SJCRH30 (cell line): ENCODE measurements at places on chromosomes 5 and 9. TPM values are rescaled to one million over a fixed set of nuclear protein-coding genes. Genes with fewer than 3 reads are reported as not detected.

DNA sequence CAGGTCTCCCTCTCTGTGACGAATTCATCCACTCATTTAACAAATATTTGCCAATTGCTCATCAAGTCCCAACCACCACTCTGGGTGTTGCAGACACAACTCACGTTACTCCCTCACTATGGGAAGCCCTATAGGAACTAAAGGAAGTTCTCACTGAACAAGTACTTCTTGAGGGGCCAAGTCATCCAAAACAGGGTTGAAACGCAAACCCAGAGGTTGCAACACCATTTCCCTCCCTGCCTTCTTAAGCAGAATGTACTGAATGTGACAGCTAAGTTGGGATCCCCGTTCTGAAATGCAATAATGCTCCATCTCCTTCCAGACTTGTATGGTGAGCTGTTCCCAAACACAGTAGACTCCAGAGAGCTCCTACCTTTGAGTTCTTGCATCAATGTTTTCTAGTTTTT is 34.3 kb downstream of the EPB41L4B start:
- no peaks in the 10 kb centered on the region for H3K27me3 ChIP-seq
- H3K27ac ChIP-seq = no peak overlapping the region
- no peak overlapping the region for H3K4me3 ChIP-seq
- H3K4me1 ChIP-seq = no peaks in the 10 kb centered on the region

DNA sequence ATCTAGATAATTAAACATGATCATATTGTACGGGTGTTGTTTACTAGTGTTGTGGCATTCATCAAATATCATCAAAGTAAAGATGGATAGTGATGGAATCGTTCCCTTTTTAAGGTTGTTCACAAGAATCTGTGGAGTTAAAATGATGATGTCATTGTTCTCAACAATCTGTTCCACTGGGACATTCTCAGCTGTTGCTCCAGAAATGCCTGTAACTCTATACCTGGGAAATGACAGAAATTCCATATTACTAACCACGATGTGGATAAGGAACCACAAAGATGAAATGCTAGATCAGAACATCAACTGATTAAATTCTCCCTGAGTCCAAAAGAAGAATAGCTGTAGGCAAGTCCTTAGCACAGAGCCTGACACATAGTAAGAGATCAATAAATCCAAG is 38.0 kb downstream of the RIGI start:
- H3K36me3 ChIP-seq = peaks cover 6% of the 10 kb centered on the region
- no peak overlapping the region for H3K4me3 ChIP-seq
- H3K27me3 ChIP-seq = no peaks in the 10 kb centered on the region

GRCh38 chr5:69416699-69417098 is 1.8 kb downstream of the MARVELD2 start:
- H3K27me3 ChIP-seq = no peaks in the 10 kb centered on the region
- no peaks in the 10 kb centered on the region for H3K4me1 ChIP-seq
- peaks cover 21% of the 10 kb centered on the region for H3K36me3 ChIP-seq
- H3K27ac ChIP-seq = no peak overlapping the region

DNA sequence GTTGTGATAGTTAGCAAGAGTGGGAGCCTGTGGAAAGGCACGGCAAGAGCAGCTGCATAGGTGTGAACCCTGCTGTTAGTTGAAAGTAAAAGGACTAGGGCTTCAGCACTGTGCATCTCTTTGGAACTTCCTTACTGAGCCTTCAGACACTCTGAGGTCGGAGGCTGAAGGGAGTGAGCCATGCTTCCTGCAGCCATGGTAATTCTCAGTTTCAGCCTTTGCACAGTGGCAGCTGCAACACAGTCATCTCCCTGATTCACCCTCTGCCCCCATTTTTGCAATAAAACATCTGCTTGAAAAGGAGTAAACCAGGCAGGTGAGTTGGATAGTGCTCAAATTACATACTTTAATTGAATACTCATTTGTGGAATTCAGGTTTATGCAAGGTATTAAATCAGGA is 6.5 kb upstream of the TLE4 start:
- DNase-seq = peak; percentile 46
- H3K36me3 ChIP-seq = no peaks in the 10 kb centered on the region

DNA sequence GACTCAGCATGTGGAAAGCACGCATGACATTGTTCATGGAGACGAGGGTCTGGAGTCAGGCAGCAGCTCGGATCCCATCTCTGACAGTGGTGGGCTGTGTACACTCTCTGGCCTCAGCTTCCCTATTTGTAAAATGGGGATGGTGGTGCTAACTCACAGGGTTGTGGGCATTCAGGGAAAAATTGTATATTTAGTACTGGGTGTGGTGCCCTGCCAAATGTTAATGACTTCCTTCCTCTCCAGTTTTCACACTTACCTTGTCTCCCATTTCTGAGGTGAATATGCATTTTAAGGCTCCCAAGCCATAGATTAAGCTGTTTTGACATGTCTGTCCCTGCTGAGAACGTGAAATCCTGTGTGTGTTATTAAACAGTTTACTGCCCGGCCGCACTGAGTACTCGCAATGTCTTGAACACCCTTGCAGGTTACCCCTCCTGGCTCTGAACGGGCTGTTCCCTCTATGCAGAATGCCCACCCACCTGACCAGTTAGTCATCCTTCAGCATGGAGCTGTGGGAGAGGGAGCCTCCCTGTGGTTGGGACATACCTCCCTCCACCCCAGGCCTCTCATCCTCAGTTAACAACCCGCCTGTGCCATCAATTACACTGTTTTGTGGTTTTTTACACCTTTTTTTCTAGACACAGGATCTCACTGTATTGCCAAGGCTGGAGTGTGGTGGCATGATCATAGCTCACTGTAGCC is 25.8 kb downstream of the TJP2 start:
- no peaks in the 10 kb centered on the region for H3K36me3 ChIP-seq
- H3K4me3 ChIP-seq = no peak overlapping the region
- no peak for DNase-seq

- H3K36me3 ChIP-seq = no peaks in the 10 kb centered on the region
- no peak overlapping the region for H3K27ac ChIP-seq
- no peaks in the 10 kb centered on the region for H3K27me3 ChIP-seq
- H3K4me1 ChIP-seq = no peaks in the 10 kb centered on the region
Observed at GRCh38 chr9:30534455-30534854, 1850.0 kb upstream of the ACO1 start.

GRCh38 chr5:157469073-157469472 is 9.1 kb downstream of the NIPAL4 start:
- H3K27ac ChIP-seq = no peak overlapping the region
- no peaks in the 10 kb centered on the region for H3K36me3 ChIP-seq
- DNase-seq = no peak
- no peaks in the 10 kb centered on the region for H3K27me3 ChIP-seq
- H3K4me1 ChIP-seq = no peaks in the 10 kb centered on the region
- H3K4me3 ChIP-seq = no peak overlapping the region

DNA sequence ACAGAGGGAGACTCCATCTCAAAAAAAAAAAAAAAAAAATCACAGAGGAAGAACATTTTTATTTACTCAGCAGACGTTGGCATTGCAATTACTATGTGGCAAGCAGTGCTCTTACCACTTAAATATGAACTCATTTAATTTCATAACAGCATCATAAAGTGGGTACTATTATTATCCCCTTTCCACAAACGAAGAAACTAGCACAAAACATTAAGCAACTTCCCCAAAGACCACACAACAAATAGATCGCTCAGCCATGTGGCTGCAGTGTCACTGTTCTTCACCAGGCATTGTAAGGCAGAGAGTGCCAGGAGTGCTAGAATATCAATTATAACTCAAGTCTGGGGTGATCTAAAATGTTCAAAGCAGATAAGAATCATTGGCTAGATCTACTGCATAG is 69.8 kb upstream of the PLPP6 start:
- no peak overlapping the region for H3K4me3 ChIP-seq
- no peaks in the 10 kb centered on the region for H3K27me3 ChIP-seq
- no peak for DNase-seq
- no peaks in the 10 kb centered on the region for H3K4me1 ChIP-seq
- H3K27ac ChIP-seq = no peak overlapping the region

DNA sequence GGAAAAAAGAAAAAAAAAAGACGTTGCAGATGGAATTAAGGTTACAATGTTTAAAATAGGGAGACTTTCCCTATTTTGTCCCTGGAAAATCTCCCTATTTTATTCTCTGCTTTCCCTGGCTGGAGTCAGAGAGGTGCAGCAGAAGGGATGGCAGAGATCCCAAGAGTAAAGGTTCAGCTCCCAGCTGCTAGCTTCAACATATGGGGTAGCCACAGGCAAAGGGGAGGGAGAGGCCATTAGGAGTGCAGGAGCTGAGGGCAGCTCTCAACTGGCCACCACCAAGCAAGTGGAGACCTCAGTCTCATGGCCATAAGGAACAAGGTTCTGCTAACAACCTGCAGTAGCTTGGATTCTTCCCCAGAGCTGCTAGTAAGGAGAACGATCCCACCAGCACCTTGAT is 367.0 kb upstream of the DAP start:
- no peaks in the 10 kb centered on the region for H3K27me3 ChIP-seq
- H3K4me1 ChIP-seq = no peaks in the 10 kb centered on the region
- no peak for DNase-seq
- no peak overlapping the region for H3K4me3 ChIP-seq

- peaks cover 13% of the 10 kb centered on the region for H3K4me1 ChIP-seq
- no peaks in the 10 kb centered on the region for H3K27me3 ChIP-seq
- H3K36me3 ChIP-seq = no peaks in the 10 kb centered on the region
- H3K4me3 ChIP-seq = no peak overlapping the region
- no peak overlapping the region for H3K27ac ChIP-seq
Observed at GRCh38 chr9:79555474-79556089, 16.2 kb upstream of the TLE4 start.

DNA sequence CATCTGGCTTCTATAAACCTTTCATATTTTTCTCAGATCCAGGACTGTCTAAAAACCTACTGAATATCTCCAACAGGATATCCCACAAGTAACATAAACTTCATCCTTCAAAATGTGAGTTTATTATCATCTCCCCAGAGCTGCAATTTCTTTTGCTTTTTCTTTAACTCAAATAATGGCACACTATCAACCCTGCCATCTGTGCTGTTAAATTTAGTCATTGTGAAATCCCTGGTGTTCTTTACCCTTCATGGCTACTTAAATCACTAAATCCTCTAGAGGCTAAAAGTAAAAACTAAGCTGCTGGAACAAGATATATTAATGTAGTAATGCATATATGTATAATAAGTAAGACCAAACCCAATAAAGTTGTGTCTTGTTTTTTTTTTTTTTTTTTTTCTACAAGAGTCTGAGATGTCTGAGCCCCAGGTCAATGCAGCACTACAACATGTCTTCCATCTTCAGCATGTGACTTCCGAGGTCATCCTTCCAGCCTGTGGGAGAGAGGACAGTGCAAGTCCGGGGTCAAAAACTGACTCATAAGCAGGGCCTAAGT is 362.9 kb downstream of the ADGRV1 start:
- H3K36me3 ChIP-seq = no peaks in the 10 kb centered on the region; the same call in 1 of the 2 replicates
- H3K4me3 ChIP-seq = no peak overlapping the region
- H3K4me1 ChIP-seq = no peaks in the 10 kb centered on the region
- DNase-seq = no peak
- H3K27ac ChIP-seq = no peak overlapping the region
- no peaks in the 10 kb centered on the region for H3K27me3 ChIP-seq

GRCh38 chr5:4027088-4027734 is 431.6 kb downstream of the IRX1 start:
- no peaks in the 10 kb centered on the region for H3K27me3 ChIP-seq
- H3K27ac ChIP-seq = no peak overlapping the region
- no peaks in the 10 kb centered on the region for H3K4me1 ChIP-seq
- no peak overlapping the region for H3K4me3 ChIP-seq
- no peak for DNase-seq

GRCh38 chr5:150625831-150626746 is 14.4 kb upstream of the SYNPO start:
- H3K27me3 ChIP-seq = no peaks in the 10 kb centered on the region
- H3K4me1 ChIP-seq = peaks cover 31% of the 10 kb centered on the region
- H3K36me3 ChIP-seq = no peaks in the 10 kb centered on the region
- no peak overlapping the region for H3K27ac ChIP-seq
- H3K4me3 ChIP-seq = no peak overlapping the region
- DNase-seq = no peak

GRCh38 chr5:10424124-10424731 is 17.5 kb upstream of the ROPN1L start:
- H3K36me3 ChIP-seq = peaks cover 8% of the 10 kb centered on the region; the same call in 1 of the 2 replicates
- no peak overlapping the region for H3K27ac ChIP-seq
- DNase-seq = no peak

DNA sequence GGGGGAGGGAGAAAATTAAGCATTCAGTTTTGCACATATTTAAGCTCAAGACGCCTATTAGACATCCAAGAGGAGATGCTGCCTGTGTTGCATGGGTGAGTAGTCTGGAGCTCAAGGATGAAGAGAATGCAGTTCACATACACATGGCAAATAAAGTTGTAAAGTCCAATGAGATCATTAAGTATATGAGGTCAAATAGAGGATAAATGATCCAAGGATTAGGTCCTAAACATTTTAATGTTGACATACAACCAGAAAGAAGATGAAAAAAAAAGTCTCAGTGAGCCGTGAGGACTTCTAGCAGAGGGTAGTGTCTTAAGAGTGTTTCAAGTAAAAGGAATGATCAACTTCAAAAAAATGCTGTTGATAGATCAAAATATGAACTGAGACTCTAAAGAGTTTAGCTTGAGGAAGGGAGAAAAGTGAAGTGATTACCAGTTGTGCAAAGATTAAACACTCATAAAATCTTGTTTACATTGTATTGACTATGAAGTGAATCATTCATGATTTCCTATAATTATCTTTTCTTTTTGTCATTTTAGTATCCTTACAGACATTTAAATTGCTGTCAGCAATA is 251.8 kb downstream of the ZNF608 start:
- H3K27me3 ChIP-seq = no peaks in the 10 kb centered on the region
- no peak for DNase-seq
- no peaks in the 10 kb centered on the region for H3K4me1 ChIP-seq
- no peaks in the 10 kb centered on the region for H3K36me3 ChIP-seq
- H3K27ac ChIP-seq = no peak overlapping the region
- H3K4me3 ChIP-seq = no peak overlapping the region

- H3K36me3 ChIP-seq = no peaks in the 10 kb centered on the region
- peak overlapping the region; percentile 57 for H3K27ac ChIP-seq
- H3K4me1 ChIP-seq = peaks cover 19% of the 10 kb centered on the region
- no peaks in the 10 kb centered on the region for H3K27me3 ChIP-seq
- no peak overlapping the region for H3K4me3 ChIP-seq
Observed at GRCh38 chr5:43773478-43773844, 170.5 kb downstream of the NNT start.

DNA sequence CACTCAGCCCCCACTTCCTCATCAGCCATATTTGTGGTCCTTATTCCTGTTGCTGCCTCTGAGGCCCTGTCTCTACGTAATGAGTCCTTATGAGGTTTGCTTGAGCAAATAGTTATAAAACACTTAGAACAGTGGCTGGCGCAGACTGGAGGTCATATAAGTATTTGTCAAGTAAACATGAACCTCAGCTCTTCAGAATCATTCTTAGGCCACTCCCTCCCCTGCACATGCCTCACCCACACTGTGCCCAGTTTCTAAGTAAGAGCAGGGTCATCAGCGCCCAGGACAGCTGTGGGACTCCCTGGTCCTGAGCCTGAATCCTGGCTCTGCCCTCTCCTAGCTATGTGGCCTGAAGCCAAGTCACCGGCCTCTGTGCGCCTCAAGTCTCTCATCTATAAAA is 4.0 kb downstream of the ST6GALNAC4 start:
- no peak overlapping the region for H3K4me3 ChIP-seq
- no peak overlapping the region for H3K27ac ChIP-seq
- no peak for DNase-seq
- peaks cover 12% of the 10 kb centered on the region for H3K4me1 ChIP-seq
- no peaks in the 10 kb centered on the region for H3K27me3 ChIP-seq
- peaks cover 9% of the 10 kb centered on the region; the same call in 1 of the 2 replicates for H3K36me3 ChIP-seq

The NIPAL4 gene
- total RNA-seq = not detected in 2 replicates

The EXD3 gene
- 1.8 and 1.9 TPM in 2 replicates for total RNA-seq

The KCNIP1 gene
- total RNA-seq = 0.81 and 1.4 TPM in 2 replicates

The NMUR2 gene
- total RNA-seq = not detected in 2 replicates

The FASTKD3 gene
- 16.9 TPM in 2 replicates for total RNA-seq

The TRIM7 gene
- 6.9 and 9.0 TPM in 2 replicates for total RNA-seq

The TOR1B gene
- 21.8 and 22.0 TPM in 2 replicates for total RNA-seq

The FAM200C gene
- 10.3 and 10.4 TPM in 2 replicates for total RNA-seq

The TMEM174 gene
- not detected in 2 replicates for total RNA-seq

The PCDHA6 gene
- 0.10 TPM in 1 of 2 replicates, not detected in the other for total RNA-seq

The PKD2L2 gene
- total RNA-seq = not detected in 2 replicates

The NR5A1 gene
- total RNA-seq = not detected in 2 replicates
